Cortex of kidney (tissue), 1 donor: ENCODE measurements at places on chromosomes 2 and 18.

- no peak for DNase-seq
These were observed 56.7 kb upstream of the ACKR3 start for GRCh38 chr2:236512902-236513435.

DNA sequence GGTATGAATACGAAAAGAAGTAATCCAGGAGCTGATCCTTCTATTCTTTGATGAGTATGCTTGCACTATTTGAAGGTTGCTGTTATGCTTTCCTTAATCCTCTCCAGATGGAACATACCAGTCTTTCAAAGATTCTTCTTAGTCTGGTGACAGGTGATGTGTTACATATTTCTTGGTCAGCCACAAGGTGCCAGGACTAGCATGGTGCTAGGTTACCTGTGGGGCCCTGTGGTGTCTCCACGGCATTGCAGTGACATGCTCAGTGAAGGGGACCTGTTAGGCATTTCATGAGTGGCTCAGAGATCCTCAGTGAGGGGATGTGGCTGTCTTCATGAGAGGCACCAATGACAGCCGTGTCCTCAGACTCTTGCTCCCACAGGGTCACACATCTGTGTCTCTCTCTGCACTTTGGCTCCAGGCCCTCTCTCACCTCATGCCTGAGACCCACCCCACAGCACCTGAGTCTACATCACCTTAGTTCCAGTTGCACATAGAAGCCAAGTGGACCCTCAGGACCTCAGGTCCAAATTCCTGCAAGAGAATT lies 13.1 kb upstream of the RAB31 start:
- no peak for DNase-seq

DNA sequence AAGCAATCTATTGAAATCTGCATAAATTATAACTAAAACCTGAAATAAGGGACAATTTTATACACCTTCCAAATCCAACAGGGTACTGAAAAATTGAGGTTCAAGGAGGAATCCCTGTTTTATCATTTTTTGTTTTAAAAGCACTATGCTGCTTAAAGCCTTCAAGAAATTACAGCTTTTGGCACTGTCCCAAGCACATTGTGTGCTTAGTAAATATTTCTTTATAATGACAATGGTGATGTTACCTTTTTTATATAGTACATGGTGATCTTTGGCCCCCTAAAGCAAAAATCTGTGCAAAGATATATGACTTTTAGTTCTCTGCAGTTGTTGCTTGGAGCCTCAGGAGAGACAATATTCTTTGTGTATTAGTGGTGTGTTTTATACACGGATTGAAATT lies 71.6 kb upstream of the EFEMP1 start:
- no peak for DNase-seq

GRCh38 chr18:70622622-70623419 lies 334.0 kb downstream of the SOCS6 start:
- DNase-seq, result no peak
